ENCODE measurements at places on chromosomes 6 and 20.

DNA sequence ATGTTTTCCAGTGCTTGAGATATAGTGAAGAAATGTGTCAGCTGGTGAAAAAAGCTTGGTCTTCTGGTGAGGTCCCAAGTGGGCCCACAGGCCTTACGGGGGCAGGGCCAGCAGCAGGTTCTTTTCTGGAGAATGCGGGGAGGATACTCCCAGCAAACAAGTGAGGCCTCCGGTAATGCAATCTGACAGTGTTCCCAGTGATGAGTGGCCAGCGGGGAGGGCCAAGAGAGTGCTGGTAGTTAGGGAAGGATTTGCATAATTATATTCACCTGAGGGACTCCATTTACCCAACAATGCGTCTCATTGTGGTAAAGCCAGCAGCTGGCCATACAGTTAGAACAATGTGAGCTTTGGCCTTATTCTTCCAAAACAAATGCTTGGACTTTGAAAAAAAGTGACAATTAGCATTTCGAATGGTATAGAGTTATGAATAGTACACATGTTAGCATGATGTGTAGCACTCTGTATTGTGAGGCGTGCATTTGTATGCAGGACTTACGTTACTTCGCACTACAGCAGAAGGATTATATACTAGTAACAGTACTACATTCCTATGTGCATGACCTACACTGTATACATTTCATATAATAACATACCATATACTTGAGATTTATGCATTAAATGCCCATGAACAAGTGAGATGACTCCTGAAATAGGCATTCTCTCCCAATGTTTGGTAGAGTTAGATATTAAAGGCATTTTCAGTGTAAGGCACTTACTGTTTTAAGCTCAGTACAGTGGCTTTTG, 69.8 kb downstream of the MYB start:
- no peak for DNase-seq

GRCh38 chr6:26129656-26130055, 42.4 kb downstream of the HFE start:
- no peak for DNase-seq

GRCh38 chr6:111631018-111631417, 25.3 kb upstream of the TRAF3IP2 start:
- DNase-seq = no peak

GRCh38 chr6:107330168-107330567, 129.2 kb downstream of the PDSS2 start:
- DNase-seq = no peak

GRCh38 chr6:75723382-75723781, 25.7 kb upstream of the MYO6 start:
- DNase-seq = no peak

- DNase-seq = no peak
Observed at GRCh38 chr20:30168025-30168799, 1089.3 kb upstream of the DEFB115 start.

DNA sequence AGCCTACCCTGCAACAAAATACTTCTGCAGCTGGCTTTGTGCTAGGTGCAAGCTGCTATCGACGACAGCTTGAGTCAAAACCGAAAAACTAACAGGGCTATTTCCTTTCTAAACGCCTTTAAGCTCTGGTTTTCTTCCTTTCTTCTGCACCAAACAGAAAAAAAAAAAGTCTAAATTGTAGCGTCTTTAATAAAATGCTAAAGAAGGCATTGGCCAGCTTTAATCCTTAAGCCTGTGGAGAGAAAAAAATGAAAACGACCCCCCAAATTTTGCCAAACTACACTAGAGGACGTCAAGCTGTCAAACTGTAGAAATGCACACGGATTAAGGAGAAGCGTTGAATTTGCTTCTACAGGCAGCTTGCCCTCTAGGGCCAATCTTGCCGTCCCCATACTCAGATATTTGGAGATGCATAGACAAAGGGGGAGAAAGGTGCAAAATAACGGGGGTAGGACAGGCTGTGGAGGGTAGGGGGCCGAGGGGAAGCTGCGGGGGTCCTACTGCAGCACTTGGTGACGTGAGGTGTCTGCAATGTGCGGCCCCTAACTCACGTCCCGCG, 1.4 kb upstream of the NRN1 start:
- no peak for DNase-seq

- no peak for DNase-seq
Observed at GRCh38 chr6:109076377-109076776, 18.3 kb downstream of the SESN1 start.

DNA sequence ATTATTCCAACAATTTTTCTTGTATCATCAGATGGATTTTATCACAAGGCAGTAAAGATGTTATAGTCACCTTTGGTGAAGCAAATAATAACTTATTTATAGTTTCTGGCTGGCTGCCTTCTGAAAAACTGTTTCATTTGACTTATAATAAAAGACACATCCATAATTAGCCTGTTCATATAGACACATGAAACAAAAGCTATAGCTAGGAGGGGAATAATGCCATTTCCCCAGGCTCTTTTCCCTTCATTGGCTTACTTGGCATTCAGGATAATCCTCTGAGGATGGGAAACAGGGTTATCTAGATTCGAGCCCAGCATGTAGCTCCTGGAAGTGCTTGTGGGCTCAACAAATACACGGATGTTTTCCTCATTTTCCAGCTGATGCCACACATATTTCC, 17.5 kb downstream of the MMP24 start:
- no peak for DNase-seq

DNA sequence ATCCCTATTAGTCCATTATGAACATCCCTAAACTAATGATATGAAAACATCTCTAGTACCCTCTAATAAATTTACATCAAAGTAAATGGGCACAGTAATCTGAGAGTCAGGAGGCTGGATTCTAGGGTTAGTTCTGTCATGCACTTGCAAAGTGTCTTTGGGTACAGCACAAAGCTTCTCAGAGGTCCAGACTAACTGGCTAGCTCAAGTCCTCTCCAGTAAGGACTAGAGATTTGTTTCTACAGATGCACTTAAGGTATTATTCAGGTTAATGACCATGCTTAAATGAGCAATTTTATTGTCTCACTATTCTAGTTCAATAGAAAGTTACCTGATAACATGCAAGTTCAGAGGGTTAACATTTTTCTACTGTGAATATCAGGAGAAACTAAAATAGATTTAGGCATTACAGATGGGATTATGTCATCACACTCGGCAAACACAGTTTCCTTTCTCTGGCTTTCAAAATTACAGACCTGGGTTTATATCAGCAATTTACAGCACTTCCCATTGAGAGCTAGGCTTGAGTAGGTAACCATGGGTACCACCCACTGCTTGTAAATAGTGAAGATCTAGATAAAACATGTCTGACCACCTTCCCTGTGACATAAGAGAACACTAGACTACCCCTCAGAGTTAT, 402.9 kb upstream of the RUNX2 start:
- peak; percentile 63 for DNase-seq

DNA sequence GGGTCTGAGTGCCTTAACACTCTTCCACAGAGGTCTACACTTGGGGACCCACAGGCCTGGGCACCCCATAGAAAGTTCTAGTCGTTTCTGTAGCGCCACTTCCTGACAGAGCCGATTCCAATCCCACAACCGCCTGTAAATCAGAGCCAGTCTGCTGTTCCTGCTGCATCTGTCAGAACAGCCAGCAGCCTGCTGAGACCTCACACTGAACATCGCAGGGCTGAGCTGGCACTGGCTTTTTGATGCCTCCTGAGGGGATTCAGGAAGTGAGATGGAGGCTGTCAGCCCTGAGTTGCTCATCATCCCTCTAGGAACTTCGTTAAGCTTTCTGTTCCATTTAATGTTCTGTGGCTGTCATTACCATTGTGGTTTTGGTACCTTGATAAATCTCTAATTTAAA, 48.9 kb downstream of the DCBLD1 start:
- no peak for DNase-seq

- DNase-seq = peak; percentile 38
Observed at GRCh38 chr20:44736170-44737021, 9.3 kb upstream of the KCNK15 start.

DNA sequence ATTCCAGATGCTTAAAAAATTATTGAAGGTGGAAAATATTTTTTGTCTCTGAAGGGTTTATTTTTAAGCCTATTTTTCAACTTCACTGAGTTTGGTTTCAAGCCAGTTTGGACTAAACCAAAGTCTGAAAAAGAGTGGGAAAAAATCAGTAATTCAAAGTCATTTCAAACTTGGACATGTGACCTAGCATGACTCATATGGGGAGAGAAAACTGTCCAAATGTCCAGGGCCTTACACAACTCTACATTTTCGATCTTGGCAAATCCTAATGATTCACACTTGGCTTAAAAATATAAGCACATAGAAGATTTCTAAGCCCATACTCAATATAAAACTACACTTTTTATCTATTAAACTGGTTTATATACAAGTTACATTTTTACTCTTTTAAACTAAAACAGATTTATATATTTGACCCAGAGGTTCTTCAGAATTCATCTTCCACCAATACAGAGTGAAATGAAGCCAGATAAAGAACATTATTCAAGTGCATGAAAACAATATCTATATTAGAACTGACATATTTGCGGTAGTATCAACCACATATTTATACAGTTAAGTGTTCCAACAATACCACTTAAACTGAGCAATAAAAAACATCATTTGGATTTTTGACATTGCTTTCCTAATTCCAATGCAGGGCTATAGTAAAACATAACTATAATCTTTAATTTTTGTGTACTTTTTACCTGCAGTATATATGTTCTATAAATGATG, 110.3 kb upstream of the TCF21 start:
- no peak for DNase-seq

- DNase-seq = no peak
Observed at GRCh38 chr20:22052025-22052650, 346.7 kb downstream of the PAX1 start.

GRCh38 chr20:50445354-50446151, 64.6 kb upstream of the PTPN1 start:
- DNase-seq = no peak

DNA sequence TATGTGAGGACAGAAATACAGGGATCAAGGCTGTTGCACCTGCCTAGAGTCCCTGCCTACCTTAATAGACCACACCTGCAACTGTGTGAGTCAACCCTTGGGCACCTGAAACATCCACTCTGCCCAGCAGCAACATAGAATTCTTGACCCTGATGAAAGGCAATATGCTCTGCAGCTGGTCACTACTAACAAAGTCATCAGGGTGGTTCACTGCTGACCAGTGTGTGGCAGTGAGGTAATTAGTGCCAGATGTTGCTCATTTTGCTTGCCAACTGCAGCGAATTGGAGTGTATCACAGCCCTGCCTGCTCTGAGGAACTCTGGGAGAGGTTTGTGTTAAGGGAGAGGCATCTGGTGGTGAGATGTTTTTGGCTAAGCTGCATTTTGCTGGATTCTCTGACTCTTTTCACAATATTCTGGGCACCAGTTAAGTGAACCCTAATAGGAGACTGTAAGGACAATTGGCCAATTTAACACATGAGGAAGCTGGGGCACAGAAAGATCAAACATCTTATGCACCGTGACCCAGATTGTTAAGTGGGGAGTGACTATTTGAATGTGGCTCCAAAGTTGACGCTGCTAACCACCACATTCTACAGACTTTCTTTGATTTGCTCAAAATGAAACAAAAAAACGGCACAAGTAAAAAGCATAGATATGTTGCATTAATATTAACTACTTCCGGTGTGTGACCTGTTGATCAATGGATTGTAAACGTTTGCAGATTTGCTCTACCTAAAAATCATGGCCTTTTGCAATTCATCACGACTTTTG, 61.9 kb upstream of the OPRM1 start:
- DNase-seq = no peak

DNA sequence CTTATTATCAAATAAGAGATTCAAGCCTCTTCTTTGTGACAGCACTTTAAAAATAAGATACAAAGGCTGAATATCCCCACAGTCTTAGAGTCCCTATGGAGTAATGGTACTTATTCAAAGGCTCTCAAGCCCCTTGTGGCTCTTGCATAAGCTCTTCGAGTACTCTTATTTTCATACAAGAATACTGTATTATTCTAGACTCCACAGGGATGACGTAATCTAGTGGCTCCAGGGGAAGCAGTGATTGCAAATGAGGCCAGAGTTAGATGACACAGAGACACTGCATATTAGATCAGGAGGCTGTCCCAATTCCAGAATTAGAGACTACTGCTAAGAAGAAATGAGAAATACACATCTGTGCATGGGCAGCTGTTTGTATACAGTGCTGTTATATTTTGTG, 1195.9 kb upstream of the MAP3K7 start:
- DNase-seq = no peak

Data from CD4-positive, alpha-beta T cell treated with Interleukin-6 at 100 ng/mL for 8 hours (primary cell).